ENCODE measurements at places on chromosomes 2 and 18. TPM values are rescaled to one million over a fixed set of nuclear protein-coding genes. Genes with fewer than 3 reads are reported as not detected.

The PCARE gene
- total RNA-seq: not detected

The TMEM247 gene
- not detected for total RNA-seq

The EN1 gene
- 0.57 TPM for total RNA-seq

The CDK15 gene
- total RNA-seq: not detected

DNA sequence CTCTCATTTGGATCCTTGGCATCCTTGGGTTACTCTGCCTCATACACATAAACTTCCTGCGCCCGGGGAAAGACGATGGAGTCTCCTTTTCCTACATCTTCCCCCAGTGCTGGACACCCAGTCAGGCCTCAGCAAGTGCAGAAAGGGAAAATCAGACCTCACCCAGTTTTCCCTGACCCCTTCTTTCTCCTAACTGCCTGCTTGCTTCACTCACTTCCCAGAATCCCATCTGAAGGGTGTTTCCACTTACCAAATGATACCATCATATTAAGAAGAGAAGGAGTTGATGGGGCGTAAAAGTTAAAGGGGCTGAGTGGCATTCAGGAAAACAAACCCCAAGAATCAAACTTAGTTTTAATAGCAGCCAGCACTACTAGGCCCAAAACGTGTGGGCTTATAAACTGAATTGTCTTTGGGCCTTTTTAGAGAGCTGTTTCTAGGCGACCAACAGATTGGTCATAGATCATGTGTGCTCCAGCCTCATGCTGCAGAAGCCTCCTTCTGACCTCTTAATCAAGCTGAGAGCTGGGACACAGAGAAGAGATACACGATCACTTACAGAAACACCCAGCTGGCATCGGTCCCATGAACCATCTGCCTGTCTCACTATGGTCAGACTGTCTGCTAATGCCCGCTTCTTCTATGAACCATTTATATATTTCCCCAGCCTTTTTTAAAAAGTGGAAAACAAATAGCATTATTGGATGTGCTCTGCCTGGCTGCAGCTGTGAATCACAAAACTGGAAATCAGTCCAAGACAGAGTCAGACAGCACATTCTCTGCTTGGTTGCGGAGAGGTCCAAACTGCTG lies 165.7 kb upstream of the SLC14A2 start:
- no peak for DNase-seq

- no peak for DNase-seq
Observed at GRCh38 chr2:171763602-171764001, 76.3 kb downstream of the DYNC1I2 start.

DNA sequence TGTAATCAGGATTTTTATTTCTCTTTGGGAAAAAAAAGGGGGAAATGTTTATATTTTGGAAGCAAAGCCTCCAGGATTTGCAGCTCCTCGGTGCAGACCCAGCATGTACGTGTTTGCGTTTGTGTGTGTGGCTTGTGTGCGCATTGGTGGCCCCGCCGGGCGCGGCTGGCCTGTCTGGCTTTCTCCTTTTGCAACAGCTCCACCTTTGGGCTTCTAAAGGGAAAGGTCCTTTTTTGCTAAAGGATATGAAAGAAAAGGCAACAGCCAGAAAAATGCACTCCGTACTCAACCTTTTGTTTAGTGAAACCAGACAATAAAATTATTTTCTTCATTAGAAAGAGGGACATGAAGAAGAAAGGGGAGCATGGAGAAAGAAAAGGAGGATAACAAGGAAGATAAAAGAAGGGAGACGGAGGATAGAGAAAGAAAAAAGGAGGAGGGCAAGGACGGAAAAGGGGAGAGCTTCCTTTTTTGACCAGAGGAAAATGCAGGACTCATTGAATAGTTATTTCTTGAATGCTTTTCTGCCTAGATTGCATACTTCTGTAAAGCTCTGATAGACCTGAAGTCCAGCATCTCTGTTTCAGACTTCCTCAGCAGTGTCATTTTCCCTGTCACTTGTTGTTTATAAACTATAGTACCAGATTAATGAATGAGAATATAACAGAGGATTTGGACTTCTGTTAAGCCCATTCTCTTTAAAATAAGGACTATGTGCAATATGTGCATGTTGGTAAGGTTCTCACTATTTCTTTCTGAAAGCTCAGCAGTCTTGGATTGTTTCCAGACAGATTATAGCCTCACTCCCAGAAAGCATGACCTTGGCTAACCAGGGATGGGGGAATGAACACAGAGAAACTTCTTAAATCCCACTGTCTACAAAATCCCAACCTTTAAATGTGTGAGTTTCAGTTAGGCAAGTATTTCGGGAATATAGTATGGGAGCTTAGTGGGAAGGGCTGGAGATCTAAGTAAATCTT lies 563.1 kb upstream of the PIK3C3 start:
- peak; percentile 74 for DNase-seq

DNA sequence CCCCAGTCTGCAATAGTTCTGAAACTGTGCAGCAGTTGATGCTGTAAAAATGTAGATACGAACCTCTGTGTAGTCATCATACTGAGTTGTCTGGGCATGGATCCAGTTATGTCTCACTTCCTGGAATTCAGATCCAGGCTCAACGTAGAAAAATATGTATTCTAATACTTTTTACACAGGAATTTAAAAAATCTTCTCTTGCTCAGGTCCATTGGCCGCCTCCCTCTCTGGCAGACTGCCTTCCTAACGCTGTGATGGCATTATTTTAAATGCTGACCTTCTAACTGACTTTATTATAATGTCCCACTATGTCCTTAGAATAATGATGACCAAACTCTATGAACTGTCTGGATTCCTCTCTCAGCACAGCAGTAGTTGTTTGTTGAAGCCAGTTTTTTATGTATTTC lies 119.6 kb downstream of the FEZ2 start:
- no peak for DNase-seq

DNA sequence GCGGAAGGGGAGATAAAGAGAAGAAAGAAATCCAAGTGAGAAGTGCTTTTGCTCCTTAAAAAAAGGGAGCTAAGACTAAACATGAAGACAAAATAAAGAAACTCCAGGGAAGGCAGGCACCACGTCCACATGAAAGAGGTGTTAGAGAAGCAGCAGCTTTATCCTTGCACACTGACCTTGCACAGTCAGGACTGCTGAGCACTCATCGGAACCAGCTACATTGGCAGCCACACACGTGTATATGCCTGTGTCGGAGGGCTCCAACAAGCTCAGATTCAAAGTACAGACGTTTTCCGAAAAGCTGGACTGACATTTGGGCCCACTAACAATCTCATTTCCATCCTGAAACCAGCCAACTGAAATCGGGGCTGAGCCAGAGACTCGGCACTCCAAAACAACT lies 88.2 kb downstream of the TTN start:
- no peak for DNase-seq

DNA sequence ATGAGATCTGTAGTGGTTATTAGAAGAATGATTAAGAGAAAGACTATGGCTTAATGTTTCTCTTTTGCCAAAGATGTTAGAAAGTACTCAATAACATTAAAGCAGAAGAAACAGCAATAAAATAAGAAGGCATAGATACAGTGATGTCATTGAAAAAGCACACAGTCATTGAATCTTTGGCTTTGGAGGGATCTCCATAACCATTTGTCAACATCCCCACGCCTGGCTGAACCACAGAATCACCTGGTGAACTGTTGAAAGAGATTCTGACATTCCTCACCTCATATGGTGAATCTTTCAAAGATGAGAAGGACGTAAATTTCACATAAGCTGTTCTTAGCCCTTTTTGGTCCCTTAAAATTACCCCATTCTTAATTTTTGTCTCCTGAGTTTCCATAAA lies 324.6 kb upstream of the NRP2 start:
- DNase-seq: no peak

DNA sequence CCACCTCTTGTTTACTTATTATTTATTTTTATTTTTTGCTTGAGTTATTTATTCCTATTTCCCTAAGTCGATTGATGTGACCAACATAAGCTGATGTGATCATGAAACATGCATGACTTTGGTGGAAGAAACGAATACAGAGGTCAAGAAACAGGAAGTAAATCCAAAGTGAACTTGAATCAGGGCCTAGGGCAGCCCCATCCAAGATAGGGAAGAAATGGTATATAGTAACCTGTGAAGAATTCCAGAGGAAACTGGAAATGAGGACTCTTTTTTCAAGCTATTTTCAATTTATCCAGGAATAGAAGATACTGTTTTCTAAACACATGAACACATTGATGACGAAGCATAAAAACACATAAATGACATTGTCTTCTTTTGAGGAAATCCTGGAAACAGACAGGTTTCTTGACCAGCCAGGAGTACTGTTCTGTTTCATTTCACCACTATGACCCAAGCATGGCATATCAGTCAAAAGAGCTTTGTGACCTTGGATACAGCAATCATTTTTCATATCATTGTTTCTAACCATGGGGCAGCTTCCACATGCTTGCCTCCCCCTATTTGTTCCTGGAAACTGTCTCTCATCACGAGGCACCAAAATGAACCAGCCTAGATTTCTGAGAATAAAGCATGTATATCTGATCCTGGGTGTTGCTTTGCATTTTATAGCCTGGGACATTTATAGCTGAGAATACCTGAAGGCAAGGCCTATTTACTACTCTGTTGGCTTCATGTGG lies 9.1 kb upstream of the LCLAT1 start:
- no peak for DNase-seq

DNA sequence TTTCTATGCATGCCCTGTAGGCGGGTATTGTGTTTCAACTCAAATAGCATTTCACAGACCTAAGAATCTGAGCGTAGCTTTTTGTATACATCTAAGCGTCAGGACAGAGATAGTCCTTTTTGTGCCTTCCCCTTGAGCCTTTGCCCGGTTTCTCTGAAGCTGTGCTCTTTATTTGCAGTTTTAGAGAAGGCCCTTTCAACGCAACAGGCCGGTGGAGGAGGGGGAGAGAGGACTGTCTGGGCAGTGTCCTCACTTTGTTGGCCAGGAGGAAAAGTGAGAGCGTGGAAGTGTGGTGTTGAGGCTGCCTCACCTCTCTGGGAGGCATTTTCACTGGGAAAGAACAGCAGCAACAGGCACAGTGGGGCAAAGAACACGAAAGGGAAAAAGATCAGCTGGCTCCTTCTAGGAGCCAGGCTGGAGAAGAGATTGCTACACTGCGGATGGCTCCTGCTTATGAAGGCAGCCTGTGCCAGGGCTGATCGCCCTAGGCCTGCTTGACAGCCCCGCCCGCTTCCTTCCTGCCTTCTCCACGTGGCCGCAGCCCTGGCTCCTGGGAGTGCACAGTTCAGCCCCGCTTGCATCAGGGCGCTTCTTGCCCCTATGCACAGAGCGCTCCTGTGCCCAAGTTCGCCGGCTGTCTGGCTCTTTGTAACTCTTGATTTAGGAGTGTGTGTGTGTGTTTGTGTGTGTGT lies 195.6 kb upstream of the POU3F3 start:
- DNase-seq: no peak

- no peak for DNase-seq
Observed at GRCh38 chr2:5569256-5569655, 122.9 kb upstream of the SOX11 start.

DNA sequence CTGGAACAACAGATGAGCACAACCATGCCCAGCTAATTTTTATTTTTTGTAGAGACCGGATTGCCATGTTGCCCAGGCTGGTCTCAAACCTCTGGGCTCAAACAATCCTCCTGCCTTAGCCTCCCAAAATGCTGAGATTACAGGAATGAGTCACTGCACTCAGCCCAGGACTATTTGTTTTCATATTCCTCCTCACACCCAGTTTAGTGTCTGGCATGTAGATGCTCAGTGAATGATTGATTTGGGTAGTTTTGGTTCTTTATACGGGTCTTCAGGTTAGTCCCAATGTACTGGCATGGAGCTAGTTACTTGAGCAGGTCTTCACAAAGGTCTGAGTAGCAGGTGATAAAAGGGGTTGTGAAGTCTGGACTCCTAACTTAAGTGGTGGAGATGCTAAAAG lies 6.2 kb downstream of the EIF2B4 start:
- DNase-seq: no peak

DNA sequence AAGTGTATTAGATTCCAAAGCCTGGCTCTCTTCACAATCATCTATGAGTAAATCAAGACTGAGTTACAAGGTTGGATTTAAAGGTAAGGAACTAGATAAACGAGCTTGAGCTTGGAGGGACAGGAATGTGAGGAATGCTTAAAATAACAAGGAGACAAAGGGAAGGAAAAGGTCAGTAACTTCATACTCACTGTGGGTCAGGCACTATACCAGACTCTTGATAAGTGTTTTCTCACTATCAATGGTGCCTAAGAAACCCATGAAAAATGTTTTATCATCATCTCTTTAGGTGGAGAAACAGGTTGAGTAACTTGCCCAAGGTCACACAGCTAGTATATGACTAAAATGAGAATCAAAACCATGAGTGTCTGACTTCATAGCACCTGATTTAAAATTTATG lies 212.1 kb downstream of the CDH2 start:
- DNase-seq: no peak
